ENCODE measurements at places on chromosomes 16 and 17.

- no peak for DNase-seq
Observed at GRCh38 chr17:69864462-69864861, 210.6 kb upstream of the KCNJ16 start.

GRCh38 chr17:72699545-72699944, 392.9 kb downstream of the SLC39A11 start:
- no peak for DNase-seq

GRCh38 chr16:2483939-2484897, 9.3 kb downstream of the TBC1D24 start:
- DNase-seq: no peak

- DNase-seq: no peak
Observed at GRCh38 chr16:67271446-67271845, 7.9 kb upstream of the PLEKHG4 start.

- DNase-seq: no peak
Observed at GRCh38 chr16:23452221-23452571, 793 bp downstream of the COG7 start.

DNA sequence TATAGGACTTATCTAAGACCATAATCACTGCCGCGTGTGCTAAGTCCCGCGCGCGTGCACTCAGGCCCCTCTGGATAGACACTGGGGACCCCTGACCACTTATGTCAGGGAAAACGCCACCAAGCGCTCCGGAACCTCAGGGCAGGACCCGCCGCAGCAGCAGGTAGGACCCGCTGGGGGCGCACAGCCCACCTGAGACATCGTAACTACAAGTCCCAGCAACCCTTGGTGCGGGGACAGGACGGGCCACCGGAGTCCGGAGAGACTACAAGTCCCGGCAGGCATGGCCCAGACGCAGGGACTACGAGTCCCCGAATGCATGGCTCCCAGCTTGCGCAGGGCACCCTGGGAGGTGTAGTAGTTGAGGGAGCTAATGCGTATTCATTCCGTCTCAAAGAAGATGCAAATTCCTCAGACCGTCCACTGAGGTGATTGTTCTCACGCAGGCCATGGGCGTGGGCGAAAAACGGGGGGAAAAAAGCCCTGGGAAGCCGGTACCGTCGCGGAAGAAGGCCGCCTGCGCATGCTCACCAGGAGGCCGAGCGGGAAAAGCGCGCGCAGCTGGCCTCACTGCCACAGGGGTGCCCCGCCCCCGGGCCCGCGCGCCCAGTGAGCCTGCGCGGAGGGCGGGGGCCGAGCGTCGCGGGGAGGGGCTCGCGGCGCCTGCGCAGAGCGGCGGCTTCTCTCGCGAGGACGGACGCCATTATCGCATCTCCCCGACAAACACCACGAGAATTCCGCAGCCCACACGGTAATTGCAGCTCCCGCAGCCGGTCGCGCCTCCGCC, at the start of gene BANP:
BANP (plus strand) TSS at position 670 of the 787 bp plus-strand sequence. CDS start 23,682 bp downstream, outside the sequence.
- DNase-seq: peak; percentile 99

DNA sequence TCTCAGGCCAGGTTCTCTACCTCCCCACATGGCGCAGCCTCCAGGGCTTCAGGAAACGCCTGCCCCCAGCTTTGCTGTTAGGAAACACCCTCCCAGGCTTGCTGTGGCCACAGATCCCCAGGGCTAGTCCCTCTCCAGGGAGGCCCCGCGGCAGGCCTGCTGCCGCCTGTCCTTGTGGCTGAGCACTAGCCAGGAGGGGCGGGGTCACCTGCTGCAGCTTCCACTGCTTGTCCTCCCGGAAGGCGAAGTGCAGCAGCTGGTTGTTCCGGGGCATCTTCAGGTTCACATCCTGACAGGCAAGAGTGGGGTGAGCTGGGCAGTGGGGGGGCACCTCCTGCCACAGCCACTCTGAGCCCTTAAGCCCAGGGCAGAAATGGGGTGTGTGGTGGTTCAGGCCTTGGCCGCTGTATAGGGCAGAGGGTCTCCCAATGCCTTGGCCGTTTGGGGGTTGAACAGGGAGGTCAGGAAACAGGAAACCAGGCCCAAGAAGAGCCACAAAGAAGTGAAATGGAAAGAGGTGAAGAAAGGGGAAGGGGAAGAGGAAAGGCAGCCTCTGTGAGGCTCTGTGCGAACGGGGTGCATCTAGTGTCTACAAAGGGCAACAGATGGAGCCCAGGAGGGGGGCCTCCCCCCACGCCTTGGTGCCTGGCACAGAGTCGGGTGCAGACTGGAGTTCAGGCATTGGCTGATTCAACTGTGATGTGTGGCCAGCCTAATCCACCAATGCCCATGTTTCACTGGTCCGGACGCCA, 2.0 kb downstream of the ROGDI start:
- no peak for DNase-seq

- no peak for DNase-seq
Observed at GRCh38 chr17:7309628-7310027, 2.2 kb downstream of the EIF5A start.

GRCh38 chr16:64397945-64398508, 723.8 kb downstream of the CDH11 start:
- no peak for DNase-seq

DNA sequence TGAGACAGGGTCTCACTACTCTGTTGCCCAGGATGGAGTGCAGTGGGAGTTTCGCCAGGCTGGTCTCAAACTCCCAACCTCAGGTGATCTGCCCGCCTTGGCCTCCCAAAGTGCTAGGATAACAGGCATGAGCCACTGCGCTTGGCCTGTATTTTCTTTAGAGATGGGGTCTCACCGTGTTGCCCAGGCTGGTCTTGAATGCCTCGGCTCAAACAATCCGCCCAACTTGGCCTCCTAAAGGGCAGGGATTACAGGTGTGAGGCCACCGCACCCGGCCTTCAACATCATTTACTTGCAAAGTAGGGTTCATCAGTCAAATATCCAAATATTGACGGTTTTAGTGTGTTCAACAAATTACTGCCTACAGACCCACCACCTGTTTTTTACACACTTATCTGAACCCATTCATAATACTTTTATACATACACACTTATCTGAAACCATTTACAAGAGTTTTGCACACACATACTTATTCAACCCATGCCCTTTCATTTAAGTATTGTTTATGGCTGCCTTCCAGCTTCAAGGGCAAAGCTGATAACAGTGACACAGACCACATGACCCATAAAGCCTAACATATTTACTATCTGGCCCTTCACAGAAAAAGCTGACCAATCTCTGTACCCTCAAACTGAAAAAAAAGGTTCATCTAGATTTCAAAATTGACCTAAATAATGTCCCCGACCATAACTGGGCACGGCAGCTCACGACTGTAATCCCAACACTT, 11.9 kb downstream of the TMEM170A start:
- DNase-seq: no peak

DNA sequence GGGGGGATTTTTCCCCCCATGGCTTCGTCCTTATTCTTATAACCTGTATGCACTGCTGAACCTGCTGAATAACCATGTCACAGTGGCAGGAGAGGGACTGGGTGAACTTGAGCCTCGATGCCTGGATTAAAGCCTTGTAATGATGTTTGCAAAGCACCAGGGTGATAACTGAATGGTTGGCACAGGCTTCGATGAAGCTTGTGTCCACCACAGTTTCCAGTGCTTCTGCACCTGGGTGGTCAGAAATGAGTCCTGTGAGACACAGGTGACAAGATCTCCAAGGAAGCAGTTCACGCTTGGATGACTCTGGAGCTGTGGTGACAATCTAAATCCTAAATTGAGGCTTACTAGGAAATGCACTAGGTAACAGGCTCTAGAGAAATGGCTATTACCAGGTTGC, 729.3 kb downstream of the MAF start:
- no peak for DNase-seq
